ENCODE measurements at places on chromosomes 13 and 19. TPM values are rescaled to one million over a fixed set of nuclear protein-coding genes. Genes with fewer than 3 reads are reported as not detected.
A peak's percentile ranks its signal among the peaks of the same experiment; 100 is the strongest.

- peak; percentile 70 for DNase-seq
Observed at GRCh38 chr19:37932985-37933936, 26.3 kb downstream of the SIPA1L3 start.

The WDR62 gene
- total RNA-seq: 4.1 TPM

The JSRP1 gene
- total RNA-seq: 0.38 TPM

- DNase-seq: no peak
Observed at GRCh38 chr19:41414461-41414860, 12.7 kb downstream of the B3GNT8 start.

The TYROBP gene
- total RNA-seq: not detected

The ANGPTL8 gene
- not detected for total RNA-seq

- no peak for DNase-seq
Observed at GRCh38 chr13:34037636-34038540, 219.9 kb downstream of the RFC3 start.

GRCh38 chr13:70908795-70909194 lies 800.5 kb upstream of the KLHL1 start:
- DNase-seq: no peak

DNA sequence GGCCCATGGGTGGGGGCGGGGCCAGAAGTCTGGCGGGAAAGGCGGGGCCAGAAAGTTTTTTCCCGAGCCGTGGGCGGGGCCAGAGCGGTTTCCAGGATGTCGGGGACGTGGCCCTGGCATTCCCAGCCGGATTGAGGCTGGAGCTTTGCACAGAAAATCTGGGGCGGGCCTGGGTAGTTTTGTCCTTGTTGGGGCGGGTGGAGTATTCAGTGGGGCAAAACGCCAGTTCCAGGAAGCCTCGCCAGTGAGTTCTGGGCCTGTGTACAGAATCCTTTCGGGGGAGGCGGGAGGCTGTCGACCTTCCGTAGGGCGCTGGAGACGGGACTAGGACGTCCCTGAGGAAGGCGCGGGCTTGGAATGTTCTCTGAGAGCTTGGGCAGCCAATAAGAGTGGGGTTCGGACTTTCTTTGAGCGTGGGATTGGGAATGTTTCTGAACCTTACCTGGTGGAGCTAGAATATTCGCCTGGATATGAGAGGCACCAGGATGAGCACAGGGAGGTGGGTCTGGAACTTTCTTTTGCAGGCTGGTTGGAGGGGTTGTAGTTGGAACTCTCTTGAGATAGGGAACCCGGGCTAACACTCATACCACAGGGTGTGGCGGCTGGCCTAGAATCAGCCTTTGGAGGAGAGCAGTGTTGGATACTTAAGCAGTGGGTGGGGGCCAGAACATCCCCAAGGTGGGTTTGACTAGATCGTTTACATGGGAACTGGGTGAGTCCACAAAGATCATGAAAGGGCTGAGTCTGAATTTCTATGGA lies 1.3 kb downstream of the CCDC9 start:
- DNase-seq: no peak

The SIGLEC12 gene
- not detected for total RNA-seq

Data from mammary epithelial cell (primary cell).